Large intestine (tissue), 12 donors: ENCODE measurements at places on chromosomes 4 and X.

- no peak for DNase-seq
Measured at GRCh38 chrX:11899091-11899490, 141.1 kb downstream of the MSL3 start.

DNA sequence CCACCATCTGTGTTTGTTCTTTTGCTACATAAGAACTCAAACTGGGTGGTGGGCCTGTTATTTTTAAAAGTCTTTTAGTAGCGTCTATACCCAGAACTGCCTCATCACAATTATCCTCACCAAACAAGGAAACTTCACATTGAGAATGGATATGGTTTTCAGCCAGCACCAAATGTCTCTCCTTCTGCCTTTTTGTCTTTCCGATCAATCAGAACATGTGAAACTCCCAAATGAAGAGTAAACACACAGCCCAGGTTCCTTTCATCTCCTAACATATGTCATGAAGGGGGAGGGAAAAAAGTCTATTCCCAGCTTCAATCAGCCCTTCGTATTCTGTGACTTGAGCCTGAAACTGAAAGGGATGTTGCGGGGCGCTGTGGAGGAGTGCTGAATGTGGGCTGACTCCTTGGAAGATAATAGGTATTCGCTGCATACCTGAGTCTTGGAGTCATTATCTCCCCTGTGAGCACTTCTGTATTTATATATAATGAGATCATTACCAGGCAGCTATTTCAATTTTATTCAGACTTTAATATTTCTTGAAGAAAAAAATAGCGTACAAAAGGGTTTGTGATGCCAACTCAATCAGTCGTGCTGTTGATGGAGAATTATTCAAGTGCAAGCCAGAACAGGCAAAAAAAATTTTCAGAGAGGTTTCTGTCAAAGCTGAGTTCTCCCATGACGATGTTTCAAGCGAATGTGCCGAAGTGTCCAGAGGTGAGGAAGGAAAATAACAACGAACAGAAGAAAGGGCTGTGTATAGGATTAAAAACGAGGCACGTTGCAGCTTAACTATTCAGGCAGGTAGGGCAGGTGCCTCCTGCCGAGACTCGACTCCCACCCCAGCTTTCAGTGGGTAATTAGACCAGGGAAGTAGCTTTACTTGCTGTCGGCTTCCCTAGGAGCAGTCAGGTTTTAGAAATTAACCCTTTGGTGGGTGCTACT, 163.9 kb upstream of the NOCT start:
- DNase-seq: no peak

DNA sequence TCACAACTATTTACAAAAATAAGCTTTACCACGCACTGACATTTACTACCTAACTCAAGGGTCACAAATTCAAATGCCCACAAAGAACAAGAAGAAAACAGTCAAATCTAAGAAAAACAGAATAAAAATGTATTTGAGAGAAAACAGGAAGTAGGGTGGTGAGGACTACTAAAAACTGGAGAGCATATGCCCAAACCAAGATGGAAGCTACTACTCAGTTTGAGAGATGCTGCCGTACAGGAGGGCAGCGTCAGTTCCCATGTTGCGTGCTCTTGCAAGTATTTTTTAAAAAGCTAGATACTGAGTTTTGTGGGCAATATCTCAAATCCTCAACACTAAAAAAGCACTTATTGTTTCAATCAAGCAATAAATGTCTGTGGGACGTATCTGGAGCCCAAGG, 16.2 kb downstream of the HNRNPD start:
- DNase-seq: no peak

DNA sequence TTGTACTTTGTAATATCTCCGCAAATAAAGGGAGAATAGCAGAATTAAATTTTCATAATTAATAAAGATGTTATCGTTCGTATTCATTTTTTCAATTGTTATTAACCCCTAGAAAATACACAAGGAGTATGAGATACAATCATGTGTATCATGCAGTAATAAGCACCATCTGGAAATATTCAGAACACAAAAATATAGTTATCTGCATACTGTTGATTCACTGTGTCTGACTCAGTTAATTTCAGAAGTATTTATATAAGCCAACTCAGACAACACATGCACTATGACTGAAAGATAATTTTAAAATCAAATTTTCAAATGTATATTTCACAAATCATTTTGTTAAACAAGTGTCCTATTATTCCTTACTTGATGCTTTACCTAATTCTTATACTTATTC, 1954.8 kb downstream of the ARAP2 start:
- DNase-seq: no peak

GRCh38 chr4:62075521-62075920, 875.4 kb downstream of the ADGRL3 start:
- no peak for DNase-seq

DNA sequence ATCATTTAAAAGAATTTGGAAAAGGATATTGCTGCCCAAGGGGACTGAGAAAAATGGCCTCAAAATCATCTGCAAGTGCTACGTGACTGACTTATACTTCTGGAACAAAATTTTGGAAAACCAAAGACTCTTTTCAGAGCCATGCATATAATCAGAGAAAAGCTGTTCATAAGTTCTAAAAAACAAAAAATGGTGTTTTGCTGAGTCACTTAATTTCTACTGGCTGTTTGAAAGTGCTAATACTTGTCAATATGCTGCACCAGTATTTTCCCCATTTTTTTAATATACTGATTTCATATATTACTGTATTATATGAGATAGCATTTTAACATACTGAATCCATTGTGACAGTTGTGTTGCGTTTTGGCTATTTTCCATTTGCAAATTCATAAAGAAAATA, 61.5 kb upstream of the ZMAT1 start:
- DNase-seq: no peak

DNA sequence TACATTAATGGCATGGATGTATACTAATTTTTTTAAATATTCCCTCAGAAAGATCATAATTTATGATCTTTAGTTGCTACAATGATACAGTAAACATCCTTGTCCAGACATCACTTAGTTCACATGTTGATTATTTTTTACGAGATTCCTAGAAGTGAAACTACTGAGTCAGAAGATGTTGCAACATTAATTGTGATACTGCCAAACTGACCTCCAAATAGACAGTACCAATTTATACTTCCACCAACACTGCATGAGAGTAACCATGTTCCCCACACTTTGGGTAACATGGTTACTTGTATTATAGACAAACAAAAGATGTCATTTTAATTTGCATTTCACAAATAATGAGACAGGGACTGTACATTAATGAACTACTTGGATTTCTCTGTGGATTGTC, 19.6 kb downstream of the RCHY1 start:
- DNase-seq: peak; percentile 16

DNA sequence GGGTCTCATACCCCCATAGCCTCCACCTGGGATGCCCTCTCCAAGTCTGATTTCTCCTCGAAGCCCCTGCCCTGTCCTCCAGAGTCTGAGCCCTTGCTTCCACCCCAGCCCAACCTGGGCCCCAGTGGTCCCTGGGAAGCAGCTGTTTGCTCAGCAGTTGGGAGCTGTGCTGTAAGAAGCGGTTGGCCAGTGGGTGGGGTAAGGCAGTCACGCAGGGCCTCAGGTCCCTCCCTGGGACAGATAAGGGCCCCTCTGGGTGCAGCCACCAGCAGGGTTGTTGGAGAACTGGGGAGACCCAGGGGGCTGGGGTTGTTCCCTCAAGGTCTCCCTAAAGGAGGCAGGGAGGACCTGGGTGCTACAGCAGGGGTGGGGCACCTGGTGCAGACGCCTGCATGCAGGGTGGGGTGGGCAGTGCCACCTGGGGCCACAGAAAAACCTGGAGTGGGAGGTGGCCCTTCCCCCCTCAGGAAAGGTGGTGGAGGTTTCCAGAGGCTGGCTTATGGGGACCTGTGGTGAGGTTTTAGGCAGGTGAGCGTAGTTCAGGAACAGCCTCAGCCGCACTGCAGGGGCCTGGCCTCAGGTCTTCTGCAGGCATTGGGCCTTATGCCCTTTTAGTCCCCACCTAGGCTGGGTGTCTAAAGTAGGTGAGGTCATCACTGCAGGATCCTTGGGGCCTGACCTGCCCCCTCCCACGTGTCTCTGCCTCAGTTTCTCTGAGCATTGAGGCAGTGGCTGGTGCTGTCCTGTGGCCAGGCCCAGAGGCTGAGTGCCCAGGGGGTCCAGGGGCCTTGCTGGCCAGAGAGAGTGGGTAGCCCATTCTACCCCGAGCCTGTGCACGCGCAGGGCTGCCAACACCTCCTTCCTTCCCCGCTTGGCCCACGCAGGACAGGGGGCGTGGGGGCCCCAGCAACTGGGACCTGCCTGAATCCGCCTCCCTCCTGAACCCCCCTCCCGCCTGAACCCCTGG, 3.1 kb upstream of the SLC26A1 start:
- no peak for DNase-seq

DNA sequence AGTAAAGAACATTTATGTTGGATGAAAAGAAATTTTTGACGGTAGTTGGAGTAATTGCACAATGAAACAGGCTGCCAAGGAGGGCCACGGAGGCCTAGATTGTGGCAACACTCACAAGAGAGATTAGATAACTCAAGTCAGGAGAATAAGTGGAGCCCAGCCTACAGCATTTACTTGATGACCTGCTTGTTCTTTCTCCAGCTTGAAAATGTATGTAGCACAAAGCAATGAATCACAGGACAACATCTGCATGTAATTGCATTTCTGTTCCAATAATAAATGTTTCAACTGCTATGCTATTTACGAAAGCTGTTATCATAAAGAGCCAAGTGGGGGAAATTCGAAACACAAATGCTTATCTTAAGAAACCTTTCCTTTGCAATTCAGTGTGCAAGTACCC, 221.2 kb upstream of the MID1 start:
- DNase-seq: peak; percentile 3

DNA sequence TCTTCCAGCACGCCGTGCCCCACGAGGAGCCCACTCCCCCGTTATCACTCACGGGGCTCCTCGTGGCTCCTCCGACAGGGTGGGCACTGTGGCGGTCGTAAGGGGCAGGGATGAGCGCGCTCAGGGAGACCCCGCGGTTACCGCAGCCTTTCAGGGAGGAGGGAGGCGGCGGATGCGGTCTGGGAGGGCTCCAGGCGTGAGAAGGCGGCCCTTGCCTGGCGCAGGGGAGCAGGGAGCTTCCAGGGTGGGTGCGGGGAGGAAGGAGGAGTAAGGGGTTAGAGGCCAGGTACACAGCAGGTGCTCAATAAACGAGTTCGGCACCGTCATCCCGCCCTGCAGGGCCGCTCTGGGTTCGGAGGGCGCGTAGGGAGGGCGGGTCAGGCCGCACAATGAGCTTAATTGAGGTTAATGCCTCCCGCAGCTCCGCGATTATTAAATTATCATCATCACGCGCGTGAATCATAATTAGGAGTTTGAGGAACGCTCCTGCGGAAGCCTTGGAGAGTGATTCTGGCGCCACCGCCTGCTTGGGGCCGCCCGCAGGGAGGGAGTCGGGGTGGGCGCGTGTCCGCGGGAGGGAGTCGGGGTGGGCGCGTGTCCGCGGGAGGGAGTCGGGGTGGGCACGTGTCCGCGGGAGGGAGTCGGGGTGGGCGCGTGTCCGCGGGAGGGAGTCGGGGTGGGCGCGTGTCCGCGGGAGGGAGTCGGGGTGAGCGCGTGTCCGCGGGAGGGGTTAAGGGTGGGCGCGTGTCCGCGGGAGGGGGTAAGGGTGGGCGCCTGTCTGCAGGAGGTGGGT, 7.6 kb upstream of the NKX1-1 start:
- DNase-seq: no peak

DNA sequence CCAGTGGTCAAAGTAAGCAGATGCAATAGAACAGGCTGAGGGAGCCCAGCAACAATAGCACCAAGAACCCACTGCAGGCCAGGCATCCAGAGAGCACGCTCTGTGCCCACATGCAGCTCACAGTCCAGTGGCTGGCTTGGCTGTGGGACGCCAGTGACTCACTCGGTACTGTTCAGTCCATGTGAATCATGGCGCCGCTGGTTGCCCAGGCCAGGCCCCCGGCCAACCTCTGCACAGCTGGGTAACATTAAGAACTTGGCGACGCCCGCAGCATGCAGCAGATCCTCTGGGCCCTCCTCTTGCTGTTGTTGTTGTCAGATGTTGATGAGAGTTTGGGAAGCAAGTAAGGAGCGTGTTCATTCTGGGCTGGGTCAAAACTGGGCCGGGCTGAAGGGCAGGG, 60.5 kb downstream of the MSX1 start:
- DNase-seq: no peak

- no peak for DNase-seq
Measured at GRCh38 chrX:42943051-42943974, 165.3 kb upstream of the PPP1R2C start.

DNA sequence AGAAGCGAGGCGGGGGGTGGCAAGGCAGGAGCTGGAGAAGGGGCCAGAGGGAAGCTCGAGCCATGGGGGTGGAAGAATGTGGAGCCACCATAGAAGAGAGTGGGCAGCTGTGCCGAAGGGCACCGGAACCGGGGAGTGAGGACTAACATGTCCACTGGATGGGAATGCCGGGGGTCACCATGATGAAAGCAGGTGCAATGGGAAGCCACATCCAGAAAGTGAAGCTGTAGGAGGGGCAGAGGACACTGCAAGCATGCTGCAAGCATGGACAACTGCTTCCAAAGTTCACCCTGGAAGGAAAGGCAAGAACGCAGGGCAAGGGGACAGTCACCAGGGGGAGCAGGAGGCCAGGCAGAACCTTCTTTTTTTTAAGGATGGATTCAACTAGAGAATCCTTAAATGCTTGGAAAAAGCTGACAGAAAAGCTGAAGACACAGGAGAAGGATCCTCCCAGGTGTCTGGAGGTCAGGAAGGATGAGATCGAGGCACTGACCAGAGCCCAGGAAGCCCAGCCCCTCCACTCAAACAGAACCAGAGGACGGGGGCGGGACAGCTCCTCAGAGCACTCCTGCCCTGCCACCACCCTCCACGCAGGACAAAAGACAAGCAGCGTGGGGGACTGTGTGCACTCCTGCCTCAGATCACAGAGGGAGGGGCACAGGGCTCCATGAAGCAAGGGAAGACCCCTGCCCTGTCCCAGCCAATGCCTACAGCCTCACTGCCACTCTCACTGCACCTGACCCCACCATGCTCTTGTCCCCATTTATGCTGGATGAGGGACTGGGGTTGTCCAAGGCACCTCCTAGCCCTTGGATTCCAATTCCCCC, 169.2 kb downstream of the AFAP1 start:
- peak; percentile 63 for DNase-seq

DNA sequence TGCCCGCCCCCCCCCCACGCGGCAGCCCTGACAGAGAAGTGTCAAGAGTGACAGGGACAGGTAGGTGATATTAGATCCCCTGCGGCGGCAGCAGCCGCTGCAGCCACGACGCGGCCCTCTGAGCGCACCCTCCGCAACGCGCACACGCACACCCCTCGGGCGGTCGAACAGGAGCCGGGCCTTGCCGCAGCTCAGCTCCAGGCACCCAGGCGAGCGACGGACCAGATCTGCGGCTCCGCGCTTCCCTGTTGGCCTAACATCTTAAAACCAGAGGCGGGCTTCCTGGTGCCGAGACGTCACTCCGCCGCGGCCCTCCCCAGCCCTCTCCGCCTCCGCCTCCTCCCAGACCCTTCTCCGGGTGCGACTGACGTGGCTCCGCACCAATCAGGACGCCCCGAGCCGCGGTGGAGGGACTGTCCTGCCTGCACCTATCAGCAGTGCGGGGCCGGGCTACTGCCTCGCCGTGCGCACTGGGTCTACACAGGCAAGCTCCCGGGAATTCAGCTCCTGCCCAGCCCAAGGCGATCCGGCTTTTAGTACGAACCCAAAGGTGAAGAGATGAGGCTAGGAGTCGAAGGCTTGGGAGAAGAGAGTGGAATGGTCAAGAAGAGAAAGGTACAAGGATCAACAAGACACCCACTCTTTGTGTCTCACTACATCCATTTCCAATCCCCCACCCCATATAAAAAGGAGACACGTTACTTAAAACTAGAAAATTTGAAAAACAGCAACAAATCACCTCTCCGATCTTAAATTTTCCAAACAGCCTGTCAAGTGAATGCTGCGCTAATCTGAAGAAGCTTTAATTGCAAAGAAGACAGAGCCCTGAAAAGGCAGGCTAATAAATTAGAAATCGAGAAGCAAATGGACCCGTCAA, at the start of gene PITX2:
Gene PITX2, minus strand, starts transcription at position 237 of the 877 bp plus-strand sequence. CDS start 617 bp downstream, outside the sequence.
- DNase-seq: peak; percentile 99

- DNase-seq: no peak
Measured at GRCh38 chr4:169136796-169137557, 126.9 kb upstream of the CBR4 start.
